ENCODE measurements at places on chromosomes 1 and 21. TPM values are rescaled to one million over a fixed set of nuclear protein-coding genes. Genes with fewer than 3 reads are reported as not detected.

DNA sequence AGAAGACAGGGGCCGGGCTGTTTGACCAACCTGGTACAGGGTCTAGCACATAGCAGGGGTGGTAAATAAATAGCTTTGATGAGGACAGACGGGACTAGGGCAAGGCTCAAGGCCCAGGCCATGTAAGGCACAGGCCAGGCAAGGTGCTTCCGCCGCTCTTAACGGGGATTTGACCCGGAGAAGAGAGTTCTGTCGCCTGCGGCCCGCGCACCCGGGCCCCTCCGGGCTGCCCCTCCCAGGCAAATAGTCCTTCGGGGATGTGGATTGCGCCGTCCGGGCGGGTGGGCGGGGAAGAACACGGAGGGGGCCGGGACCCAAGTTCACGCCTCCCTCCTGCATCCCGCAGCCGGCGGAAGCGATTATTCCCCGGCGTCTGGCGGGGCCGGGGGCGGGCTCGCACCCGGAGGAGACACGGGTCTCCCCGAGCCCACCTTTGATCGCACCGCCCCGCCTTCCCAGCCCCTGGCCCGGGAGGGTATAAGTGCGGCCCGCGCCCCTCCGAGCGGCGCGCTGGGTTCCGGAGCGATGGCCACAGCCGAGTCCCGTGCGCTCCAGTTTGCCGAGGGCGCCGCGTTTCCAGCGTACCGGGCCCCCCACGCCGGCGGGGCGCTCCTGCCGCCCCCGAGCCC, at the start of gene MIXL1:
TSS of gene MIXL1 (plus strand) at position 508 of the 629 bp plus-strand sequence. CDS start at position 526, 18 bp downstream.
- DNase-seq: peak; percentile 37

OR2L5 gene
- not detected for total RNA-seq

DNA sequence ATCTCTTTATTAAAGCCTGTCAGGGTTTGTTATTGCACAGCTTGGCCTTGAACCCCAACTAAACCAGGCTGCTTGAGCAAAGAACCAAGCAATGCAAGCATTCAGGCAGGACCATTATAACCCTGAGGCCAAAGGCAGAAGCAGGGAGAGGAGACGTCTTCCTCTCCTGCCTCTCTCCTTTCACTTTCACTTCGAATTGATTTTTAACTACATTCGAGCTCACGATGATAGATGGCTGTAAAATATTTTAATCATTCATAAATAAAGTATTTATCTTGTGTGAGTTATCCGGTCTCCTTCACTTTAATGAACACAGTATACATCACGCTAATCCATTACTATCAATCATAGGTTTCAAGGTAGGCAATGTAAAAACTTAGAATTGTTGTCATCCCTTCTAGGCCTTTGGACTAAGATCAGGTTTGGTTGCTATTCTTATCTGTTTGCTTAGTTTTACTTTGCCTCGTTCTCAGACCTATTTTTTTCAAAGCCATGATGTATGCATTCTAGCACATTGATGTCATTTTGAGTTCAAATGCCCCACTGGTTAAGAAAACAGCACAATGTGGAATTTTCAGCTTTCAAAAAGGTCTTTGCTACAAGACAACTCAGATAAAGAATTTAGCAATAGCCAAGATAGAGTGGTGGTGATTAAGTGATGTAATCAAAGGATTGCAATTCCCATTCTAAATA, 480.2 kb upstream of the RUNX1 start:
- DNase-seq: no peak

DNA sequence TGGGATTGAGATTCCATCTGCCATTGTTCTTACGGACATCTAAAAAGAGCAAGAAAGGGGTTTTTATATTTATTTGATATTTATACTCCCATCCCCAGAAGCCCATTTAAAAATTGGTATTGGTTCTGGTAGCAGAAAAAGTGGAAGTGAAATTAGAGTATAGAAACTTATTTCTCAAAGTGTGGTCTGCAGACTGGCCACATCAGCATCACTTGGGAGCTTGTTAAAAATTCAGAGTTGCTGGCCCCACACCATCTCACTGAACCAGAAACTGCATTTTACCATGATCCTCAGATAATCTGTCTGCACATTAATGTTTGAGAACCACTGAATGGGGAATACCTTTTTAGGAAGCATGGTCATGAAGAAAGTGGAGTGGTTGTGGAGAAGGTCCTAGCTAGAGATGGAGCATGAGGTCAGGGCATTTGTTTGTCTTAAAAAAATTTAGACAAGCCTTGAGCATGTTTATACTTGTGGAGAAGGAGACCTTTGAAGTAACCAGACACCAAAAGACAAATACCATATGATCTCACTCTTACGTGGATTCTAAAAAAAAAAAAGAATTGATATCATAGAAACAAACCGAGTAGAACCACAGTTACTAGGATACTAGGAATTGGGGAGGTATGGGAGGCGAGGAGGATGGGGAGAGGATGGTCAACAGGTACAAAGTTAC, 116.3 kb downstream of the ST6GALNAC3 start:
- DNase-seq: no peak

DNA sequence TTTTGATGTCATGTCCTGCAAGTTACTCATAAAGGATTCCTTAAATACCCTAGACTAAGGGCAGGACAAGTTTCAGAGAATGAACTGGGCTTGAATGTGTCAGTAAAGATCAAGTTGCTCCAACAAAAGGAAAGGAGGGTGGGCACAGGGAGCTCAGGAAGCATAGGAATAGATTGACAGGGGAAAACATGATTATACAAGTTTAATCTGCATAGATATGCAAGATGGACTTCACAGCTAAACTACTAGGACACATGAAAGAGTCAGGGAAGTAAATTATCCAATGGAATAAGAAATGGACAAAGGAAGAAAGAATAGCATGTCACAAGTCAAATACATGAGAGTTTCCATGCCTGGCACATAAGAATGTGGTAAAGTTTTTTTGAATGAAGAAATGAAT, 203.9 kb upstream of the SAMSN1 start:
- DNase-seq: no peak

GRCh38 chr1:20936216-20936615, 149.1 kb upstream of the HP1BP3 start:
- peak; percentile 10 for DNase-seq

MCOLN3 gene
- 0.47 TPM for total RNA-seq

SELE gene
- total RNA-seq: not detected

DNA sequence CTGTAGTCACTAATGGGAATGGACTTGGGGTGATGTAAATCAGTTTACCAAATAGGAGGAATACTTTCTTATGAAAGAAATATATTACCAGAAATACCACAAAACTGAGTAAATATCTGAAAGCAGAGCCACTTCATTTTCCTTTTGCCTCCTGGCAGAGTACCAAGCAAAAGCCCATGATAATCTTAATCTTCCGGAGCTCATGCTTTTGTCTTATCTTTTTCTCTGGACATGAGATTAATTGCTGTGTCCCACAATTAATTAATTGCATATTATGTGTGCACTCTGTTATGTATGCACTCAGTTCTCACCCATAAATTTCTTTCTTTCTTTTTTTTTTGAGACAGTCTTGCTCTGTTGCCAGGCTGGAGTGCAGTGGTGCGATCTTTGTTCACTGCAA, 94.1 kb upstream of the PDE4B start:
- DNase-seq: no peak

SLC6A17 gene
- total RNA-seq: 0.06 TPM

SAMSN1 gene
- total RNA-seq: not detected

MASP2 gene
- total RNA-seq: 0.09 TPM

- peak; percentile 76 for DNase-seq
Measured at GRCh38 chr1:46488343-46489168, 1.1 kb upstream of the DMBX1 start.

DNA sequence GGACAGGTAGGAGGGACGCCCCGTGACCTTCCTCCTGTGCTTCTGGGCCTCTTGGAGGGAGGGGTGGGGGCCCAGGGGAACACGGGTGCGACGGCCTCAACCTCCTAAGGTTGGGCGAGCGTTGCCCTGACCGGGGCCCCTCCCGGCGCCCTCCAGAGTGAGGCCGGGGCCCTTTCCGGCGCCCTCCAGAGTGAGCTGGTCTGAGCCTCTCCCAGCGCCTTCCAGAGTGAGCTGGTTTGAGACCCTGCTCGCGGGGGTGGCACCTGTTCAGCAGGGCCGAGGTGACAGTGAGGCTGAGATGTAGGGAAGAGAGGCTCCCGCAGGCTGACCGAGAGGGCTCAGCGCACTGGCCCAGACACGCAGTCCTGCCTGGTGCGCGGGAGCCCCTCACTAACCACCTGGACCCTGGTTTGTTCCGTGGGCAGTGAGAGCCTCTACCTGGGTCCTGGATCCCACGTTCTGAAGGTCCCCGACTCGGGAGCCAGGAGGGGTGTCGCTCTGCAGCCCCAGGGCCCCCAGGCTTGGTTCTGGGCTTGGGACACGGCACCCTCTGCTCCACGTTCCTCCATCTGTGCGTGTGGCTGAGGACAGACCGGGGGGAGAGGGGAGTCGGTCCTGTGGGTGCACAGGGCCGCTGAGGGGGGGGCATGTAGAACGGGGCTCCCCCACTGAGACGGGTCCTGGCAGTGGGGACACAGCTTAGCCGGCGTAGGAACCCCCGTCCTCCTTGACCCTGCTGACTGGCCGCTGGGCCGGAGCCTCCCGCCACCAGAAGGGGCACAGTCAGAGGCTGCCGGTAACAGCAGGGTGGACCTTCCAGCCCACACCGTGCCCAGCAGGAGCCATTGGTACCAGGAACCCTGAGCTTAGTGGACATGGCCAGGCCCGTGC, 1.4 kb downstream of the COL6A1 start:
- peak; percentile 37 for DNase-seq

DNA sequence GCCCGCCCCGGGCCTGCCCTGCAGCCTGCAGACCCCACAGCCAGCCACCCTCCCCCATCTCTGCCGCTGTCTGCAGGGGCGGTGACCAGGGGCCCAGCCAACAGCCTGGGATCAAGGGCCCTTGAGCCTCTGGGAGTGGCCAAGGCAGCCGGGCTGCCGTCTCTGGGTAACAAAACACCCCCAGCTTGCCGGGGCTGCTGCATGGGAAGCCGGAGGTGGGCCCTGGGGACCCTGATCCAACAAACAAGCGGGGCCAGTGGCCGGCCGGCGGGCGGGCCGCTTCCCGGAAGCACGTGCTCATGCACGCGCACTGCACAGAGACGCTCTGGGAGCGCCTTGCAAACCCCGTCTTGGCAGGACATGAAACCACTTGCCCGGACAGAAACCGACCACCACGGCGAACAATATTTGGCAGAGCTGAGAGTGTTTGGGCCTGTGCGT, 13.2 kb downstream of the MEGF6 start:
- peak; percentile 36 for DNase-seq

DNA sequence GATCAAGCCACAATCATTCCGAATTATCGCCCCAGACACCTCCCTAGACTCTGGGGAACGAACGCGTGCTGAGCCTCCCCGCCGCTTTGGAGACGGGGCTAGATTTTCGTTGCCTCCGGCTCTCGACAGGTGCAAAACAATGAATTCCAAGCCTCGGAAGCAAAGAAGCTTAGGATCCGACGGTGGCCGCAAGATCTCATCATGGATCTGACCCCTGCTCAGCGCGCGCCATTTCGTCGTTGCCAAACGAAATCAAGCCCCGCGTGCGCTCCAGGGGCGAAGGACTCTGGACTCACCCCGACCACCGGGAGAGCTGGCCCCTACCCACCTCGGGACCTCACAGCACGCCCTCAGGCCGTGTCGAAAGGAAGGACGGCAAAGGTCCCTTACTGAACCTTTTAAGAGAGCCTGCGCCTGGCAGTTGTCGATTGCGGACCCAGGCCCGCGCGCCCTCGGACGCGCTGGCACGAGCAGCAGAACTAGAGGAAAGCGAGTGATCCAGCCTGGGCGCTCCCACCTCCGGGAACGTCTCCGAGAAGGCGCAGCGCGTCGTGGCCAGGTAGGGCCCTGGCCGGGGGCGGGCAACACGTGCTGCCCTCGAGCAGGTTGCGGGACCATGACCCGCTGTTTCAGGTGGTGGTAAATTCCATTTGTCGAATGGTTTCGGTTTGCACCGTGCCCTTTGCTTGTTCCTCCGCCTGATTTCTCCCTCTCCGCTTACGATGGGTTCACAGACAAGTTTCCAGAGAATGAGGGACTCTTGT, 1.6 kb upstream of the RUNX3 start:
- DNase-seq: peak; percentile 71

DNA sequence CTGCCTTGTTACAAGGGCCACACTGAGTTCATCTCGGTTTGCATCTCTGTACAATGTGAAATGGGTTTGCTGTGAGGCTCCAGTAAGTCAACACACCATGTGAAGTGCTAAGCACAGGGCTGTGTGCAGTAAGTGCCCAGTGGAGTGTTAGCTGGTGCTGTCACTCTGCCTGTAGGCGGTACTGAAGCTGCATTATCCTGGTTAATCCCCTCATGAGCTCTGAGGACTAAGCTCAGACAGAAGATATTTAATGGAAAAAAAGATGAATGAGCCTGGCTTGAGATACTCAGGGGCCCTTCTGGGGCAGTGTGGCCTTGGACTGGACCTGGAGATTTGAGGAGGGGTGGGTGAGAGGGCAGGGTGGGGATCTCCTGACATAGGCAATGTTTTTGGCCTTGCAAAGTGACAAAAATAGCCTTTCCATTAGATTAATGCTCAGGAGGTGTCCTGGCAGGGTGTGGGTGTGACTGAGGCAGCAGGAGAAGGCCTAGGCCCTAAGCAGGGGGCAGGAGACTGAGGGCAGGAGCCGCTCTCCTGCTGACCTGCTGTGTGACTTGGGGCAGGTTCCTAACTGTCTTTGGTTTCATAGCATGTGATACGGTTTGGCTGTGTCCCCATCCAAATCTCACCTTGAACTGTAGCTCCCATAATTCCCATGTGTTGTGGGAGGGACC, 570.5 kb downstream of the PTPRU start:
- DNase-seq: peak; percentile 40

MNDA gene
- total RNA-seq: not detected

- no peak for DNase-seq
Measured at GRCh38 chr1:31483012-31483946, 70.3 kb downstream of the SERINC2 start.

DNA sequence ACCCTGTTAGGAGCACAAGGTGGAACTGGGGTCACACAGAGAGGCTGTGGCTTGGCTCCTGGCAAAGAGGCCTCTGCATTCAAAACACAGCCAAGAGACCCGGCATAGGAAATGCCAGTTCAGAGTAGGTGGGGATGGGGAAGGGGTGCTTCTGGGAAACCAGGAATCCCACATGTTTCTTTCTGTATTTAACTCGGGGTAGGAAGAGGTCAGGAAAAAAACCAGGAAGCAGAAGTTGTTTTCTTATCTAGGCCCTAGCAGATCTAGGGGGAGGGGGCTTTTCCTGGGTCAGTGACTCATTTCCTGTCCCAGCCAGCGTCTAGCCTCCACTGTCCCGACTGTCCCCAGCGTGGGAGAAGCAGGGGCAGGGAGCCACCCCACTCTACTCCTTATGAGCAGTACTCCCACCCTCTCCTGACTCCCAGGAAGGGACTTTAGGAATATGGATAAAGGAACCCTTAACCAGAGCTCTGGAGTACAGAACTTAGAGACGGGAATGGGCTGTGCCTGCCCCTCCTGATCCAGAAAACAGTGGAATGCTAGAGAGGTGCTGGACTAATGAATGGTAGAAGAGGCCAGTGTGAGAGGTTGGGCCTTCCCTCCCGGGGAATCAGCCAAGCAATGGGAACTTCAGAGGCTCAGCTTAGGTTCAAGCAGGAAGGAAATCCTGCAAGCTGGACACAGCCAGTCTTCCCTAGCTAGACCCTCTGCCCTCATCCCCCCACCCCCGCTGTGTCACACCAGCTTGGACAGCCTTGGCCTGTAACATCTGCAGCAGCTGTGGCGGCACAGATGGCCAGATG, 5.7 kb downstream of the FHL3 start:
- peak; percentile 39 for DNase-seq
